Psoas muscle (tissue), 8 donors: ENCODE measurements at places on chromosomes 6 and 20. TPM values are rescaled to one million over a fixed set of nuclear protein-coding genes. Genes with fewer than 3 reads are reported as not detected.

The TRAPPC3L gene
- 0.06 TPM for polyA plus RNA-seq

The KCNB1 gene
- 1.8 TPM for polyA plus RNA-seq

The PLCB4 gene
- polyA plus RNA-seq: 1.4 TPM

The MLN gene
- polyA plus RNA-seq: not detected

The OPRL1 gene
- 0.03 TPM for polyA plus RNA-seq

The PDE7B gene
- 2.3 TPM for polyA plus RNA-seq

The FAM83D gene
- 0.32 TPM for polyA plus RNA-seq

The SLC26A8 gene
- not detected for polyA plus RNA-seq
